Dermis blood vessel endothelial cell (primary cell): ENCODE measurements at places on chromosomes 5 and 9.

DNA sequence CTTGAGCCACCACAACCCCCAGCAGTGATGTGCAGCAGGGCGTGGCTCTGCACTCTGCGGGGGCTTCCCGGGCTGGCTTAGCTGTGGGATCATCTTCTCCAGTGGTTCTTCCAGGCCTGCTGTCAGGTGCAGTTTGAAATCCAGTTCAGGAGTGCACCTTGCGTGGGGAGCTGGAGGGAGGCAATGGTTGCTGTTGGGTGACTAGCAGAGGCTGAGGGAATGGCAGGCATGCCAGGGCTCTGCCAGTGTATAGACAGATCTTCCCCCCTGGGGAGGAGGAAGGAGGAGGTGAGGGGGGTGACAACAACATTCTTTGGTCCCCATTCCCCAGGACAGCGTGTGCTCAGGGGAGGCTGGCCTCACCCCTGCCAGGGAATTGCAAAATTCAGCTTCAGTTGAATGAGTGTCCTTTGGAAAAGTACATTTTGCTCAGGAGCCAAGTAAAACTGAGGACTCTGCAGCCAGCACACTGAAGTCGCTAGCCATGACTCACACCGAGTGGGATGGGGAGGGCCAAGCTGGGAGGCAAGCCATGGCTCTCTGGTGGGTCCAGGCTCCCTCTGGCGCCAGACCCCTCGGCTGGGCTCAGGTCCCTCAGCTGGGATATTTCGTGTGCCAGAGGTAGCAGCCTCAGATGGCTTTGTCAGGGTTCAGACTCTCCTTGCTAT, 35.0 kb downstream of the ERGIC1 start:
- peak; percentile 93 for DNase-seq

GRCh38 chr9:107155244-107155817, 127.7 kb upstream of the RAD23B start:
- no peak for DNase-seq

DNA sequence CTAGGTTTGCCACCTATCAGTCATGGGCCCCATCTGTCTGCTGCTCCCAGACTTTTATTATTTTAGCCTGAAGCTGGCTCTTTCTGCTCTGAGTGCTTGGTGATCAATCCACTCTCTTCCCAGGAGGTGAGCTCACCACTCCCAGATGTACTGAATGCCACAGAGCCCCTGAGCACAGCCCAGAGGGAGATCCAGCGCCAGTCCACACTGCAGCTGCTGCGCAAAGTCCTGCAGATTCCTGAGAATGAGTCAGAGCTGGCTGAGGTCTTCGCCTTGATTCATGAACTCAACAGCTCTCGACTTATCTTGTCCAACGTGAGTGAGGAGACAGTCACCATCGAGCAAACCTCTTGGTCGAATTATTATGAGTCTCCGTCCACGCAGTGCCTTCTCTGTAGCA, 36.0 kb downstream of the HMGXB3 start:
- no peak for DNase-seq

DNA sequence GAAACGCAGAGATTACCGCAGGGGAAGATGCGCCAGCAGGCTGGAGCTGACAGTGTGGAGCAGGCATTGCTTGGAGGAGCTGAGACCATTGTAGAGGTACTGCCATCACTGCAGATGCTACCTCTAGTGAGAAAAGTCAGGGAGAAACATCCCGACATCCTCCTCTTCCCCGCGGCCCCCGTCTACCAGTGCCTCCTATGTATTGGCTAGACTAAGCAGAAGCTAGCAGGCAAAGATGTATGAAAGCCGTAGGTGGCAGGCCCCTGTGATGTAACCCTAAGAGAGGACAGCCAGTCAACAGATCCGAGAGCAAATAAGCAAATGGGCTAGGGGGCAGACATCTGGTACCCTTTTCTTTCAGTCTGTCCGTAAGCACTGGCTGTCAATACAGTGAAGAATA, 115.5 kb upstream of the ACTBL2 start:
- no peak for DNase-seq

DNA sequence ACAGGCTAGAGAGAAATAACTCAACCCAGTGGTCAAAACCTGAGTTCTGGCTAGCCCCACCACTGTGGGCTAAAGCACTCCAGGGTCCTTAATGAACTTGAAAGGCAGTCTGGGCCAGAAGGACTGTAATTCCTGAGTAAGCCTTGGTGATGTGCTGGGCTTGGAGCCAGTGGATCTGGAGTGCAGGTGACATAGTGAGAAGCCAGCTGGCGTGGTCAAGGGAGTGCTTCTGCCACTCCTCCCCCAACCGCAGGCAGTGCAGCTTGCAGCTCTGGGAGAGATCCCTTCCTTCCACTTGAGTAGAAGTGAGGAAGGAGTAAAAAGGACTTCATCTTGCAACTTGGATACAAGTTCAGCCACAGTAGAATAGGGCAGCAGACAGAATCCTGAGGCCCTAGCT, 424.0 kb downstream of the CDH18 start:
- no peak for DNase-seq

- DNase-seq: no peak
Measured at GRCh38 chr5:118491351-118491750, 497.0 kb downstream of the DTWD2 start.

- no peak for DNase-seq
Measured at GRCh38 chr5:53126521-53126920, 17.0 kb upstream of the MOCS2 start.

DNA sequence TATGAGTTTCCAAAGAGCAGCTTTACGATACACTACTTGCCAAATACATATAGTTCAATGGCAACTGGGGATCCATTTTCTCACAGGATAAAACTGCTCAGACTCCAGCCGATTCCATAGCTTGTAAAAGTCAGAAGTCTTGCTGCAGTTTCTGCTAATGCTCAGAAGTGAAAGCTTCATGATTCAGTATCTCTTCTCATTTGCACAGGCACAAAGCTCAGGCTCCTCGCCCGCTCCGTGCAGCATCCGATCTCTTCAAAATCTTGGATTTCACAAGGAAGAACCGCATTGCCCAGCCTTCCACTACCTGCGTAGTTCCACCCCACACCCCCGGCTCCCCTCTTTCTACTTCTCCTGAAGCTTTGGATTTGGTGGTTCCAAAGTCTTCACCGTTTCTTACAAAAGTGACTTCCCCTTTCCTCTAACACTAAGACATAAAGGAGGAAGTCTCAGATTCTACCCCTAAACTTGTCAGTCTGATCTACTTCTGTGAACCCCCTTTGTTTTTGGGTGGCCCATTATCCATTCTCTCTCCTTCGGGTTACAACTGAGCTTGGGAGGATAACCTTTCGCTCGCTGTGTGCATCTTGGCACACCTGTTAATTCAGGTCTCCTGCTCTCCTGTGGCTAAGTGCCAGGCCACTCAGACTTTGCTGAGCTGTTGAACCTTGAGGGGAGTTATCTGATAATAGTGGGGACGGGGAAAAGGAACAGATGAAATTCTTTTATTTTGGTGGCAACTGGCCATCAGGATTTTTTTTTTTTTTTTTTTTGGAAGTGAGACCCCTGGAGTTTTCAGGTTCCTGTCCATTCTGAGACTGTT, 194.1 kb downstream of the GNA14 start:
- DNase-seq: no peak

DNA sequence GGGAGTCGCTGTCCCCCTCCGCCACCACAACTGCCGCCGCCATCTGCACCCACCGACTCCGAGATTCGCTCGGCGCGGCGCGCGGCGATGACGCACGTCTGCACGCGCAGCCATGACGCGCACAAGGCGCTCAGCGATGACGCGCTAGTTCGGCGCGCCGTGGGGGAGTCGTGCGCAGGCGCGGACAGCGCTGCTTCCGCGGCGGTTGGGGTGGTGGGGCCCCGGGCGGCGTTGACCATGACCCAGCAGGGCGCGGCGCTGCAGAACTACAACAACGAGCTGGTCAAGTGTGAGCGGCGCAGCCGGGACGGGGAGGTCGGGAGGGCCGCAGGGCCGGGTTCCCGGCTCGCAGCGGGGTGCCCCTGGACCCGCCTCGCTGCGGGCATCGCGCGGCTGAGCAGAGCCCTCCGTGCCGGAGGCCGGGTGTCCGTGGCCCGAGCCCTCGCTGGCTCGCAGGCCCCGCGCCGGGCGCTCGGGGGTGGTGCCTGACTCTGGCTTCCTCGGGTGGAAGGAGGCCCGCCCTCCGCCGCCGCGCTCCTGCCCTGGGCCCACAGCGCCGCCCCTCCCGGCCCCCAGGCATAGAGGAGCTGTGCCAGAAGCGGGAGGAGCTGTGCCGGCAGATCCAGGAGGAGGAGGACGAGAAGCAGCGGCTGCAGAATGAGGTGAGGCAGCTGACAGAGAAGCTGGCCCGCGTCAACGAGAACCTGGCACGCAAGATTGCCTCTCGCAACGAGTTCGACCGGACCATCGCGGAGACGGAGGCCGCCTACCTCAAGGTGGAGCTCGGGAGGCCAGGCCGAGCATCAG, at the start of the genes ANAPC2 and SSNA1:
TSS of gene ANAPC2 (minus strand) at position 71 of the 807 bp plus-strand sequence. CDS start at position 43, 28 bp downstream.
TSS of gene SSNA1 (plus strand) at position 187 of the 807 bp plus-strand sequence. CDS start at position 238, 51 bp downstream.
- DNase-seq: peak; percentile 97

DNA sequence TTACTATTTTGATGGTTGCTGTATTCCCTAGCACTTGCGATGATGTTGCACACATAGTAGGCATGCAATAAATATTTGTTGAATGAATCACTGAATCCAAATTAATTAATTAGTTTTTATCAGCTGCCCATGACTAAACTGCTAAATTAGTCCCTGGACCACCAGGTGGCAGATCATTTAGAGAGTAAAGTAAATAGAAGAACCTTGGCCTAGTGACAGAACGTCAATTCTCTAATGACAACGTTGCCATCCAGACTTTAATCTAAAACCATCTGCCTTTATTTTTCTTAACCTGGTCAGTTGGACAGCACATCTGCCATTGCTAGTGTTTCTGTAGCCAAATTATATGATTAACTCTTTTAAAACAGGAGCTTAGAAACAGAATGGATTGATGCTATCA, 457.5 kb downstream of the KIF4B start:
- DNase-seq: no peak

- DNase-seq: no peak
Measured at GRCh38 chr9:135136481-135136880, 49.0 kb downstream of the OLFM1 start.

DNA sequence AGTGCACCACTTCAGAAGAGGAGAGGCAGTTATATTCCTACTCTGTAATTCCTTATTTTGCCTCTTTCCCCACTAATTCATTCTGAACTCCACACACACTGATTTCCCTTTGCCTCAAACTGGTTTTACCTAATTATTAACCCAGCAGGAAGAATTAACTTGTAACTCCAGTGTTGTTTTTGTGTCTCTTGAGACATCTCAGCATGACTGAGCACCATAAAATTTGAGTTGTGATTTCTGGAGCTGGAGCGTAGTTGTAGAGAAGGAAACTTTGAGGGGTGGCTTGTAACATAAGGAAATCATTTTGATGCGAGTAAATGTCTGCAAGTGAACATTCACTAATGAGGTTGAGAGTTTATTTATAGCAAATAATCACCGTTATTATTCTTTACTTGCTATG, 265.2 kb downstream of the TMEM38B start:
- no peak for DNase-seq

- no peak for DNase-seq
Measured at GRCh38 chr5:78661691-78662090, 13.1 kb upstream of the LHFPL2 start.

GRCh38 chr9:109254317-109254716, 66.5 kb downstream of the EPB41L4B start:
- no peak for DNase-seq

DNA sequence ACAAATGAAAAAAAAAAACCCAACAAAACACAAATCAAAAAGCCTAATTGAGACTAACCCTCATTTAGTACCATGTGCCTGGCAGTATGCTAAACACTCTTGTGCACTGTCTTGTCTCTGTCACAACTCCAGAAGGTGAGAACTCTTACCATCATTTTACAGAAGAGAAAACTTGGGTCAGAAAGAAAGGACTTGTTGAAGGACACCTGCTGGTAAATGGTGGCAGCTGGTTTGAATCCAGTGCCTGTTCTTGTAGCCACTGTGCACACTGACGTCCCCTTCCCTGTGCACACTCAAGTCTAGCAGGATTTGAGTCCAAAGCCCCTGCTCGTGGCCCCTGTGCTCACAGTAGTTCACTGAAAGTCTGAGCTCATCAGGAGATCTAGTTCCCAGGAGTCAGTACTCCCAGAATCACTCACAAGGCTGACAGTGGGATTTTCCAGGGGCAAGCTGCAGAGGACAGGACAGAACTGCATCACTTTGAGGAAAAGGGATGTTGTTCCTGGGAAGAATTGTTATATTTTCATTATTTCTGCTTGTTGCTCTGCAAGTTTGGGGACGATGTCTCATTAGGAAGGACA, 43.0 kb upstream of the HSD17B4 start:
- DNase-seq: peak; percentile 9

DNA sequence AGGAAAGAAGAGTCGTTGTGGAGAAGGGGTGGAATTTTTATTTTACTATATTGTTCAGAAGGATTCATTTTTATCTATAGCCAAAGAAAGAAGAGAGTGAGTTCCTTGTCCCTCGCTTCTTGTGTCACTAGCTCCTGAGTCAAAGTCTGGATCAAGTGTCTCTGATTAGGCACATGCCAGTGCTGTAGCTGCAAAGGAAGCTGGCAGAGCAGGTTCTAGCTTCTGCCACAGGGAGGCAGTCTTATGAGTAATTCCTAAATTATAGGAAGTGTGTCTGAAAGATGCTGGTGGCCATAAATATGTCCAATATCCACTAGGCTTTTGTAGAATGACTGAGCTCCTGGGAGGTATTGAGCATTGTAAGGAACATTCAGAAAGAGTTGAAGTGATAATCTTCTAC, 84.7 kb downstream of the DOCK2 start:
- DNase-seq: no peak

DNA sequence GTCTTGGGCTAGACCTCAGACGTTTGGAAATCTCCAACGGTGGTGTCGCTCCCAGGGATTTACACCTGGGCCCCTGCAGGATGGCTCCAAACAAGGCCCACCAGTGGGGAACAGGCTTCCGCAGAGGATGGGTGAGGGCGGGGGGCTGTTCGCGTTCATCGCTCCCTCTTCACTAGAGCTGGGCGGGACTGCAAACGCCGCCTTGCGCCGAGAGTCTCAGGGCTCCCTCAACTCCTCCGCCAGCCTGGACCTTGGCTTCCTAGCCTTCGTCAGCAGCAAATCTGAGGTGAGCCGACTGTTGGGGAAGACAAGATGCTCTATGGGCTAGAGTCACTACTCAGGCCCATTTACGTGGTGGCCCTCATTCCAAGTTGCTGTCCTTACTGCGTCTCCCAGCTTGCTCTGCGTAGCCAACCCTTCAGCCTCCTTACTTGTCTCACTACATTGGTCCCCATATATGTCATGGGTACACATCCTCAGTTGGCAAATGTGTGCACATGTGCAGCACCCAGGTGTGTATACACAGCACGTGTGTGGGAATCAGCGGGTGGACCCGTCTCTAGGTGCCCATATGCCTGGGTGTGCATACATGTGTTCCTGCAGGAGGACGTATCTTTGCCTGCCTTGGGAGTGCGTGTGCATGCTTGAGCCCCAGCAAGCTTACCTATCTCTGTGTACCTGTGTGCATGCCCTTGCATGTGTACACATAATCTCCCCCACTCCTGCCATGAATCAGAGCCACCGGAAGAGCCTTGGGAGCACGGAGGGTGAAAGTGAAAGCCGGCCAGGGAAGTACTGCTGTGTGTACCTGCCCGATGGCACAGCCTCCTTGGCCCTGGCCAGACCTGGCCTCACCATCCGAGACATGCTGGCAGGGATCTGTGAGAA, 10.5 kb downstream of the RGS14 start:
- DNase-seq: no peak
